ENCODE measurements at places on chromosomes 16 and 17. TPM values are rescaled to one million over a fixed set of nuclear protein-coding genes. Genes with fewer than 3 reads are reported as not detected.

The MSI2 gene
- 19.1 TPM for total RNA-seq

The SYNGR3 gene
- 6.1 TPM for total RNA-seq

The WNK4 gene
- total RNA-seq = 4.3 TPM

The TOM1L1 gene
- total RNA-seq = 18.0 TPM
